ENCODE measurements at places on chromosomes 1 and 21.

DNA sequence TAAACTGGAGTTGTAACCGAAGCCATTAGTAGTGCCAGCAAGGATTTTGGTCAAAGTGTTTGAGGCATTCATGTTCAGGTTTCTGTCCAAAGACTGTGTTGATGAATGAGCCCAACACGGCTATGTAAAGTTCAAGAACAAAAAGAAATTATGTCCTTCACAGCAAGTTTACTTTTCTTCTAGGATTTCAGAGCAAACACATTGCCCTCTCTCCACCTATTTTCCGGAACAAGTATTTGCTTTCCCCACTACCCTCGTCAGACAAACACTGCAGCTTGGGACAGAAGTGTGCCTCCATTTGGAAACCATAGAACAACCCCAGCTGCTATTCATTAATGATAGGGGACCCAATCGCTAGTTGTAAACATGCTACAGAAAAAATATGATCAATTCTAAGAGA is 151.4 kb upstream of the C1orf105 start:
- no peak for DNase-seq

DNA sequence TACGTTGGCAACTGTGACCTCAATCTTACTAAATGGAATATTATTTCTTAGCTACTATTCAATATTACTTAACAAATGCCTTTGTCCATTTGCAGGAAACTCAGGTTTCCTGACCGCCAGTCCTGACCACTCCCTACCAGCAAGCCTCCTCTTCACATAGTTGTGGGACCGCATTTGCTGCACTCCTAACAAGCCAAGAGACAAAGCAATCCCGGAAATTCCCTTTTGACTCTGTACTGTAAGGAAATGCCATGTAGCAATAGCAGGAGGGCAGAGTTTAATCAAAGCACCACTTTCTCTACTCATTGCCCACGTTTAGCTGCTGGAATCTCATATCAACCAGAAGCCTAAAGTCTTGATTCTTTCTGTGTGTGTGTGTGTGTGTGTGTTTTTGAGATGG is 28.1 kb upstream of the ACBD6 start:
- peak; percentile 50 for DNase-seq

- DNase-seq = peak; percentile 78
These were observed 1.8 kb upstream of the CYB5R1 start for GRCh38 chr1:202968895-202969295.

DNA sequence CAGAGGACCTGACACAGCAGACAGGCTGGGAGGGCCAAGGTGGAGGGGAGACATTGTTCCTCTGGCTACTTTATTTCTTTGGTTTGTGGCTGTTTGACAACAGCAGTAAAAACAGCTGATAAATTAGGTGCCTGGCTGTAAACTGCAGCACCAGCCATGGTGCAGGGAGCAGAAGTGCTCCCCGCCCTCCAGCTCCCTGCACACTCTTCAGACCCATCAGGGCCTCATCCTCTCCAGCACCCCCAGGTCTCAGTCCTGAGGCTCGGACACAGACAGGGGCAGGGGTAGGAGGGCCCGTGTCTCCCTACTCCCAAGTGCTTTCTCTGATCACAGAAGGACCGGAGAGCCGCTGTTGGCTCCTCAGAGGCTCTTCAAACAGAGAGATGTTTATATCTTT is 17.7 kb upstream of the LRRN2 start:
- DNase-seq = no peak

- DNase-seq = no peak
These were observed 355.8 kb upstream of the PTBP2 start for GRCh38 chr1:96365596-96366390.

Measured in HTR-8/SVneo (cell line).